ENCODE measurements at places on chromosomes 5 and 9. TPM values are rescaled to one million over a fixed set of nuclear protein-coding genes. Genes with fewer than 3 reads are reported as not detected.

DNA sequence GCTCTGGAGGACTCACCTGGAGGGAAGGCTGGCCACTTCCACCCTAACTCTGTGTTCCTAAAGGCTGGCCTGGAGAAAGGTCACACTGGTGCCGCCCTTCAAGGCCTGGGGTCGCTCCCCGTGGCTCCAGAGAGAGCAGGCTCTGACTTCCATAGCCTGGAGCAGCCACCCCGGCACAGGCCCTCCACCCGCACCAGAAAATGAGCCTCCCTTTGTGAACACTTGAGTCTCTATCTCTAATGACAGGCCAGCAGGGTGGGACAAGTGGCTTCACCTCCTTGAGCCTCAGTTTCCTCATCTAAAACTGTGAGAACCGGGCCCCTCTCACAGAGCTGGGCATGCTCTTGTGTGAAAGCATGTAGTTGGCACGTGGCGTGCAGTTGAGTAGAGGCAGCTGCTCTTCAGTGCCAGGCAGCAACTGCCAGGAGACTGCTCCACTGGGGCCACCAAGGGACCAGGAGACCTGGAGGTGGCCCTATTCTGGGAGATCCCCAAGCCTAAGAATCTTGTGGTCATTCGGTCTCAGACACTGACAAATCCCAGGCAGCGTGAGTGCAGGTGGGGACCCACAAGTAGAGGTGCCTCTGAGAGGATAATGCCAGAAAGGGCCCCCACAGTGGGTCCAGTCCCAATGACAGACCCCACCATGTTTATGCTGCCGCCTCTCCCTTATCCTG lies 56.7 kb upstream of the GARNL3 start:
- peak; percentile 8 for DNase-seq

- no peak for DNase-seq
Measured at GRCh38 chr9:125654121-125654520, 52.9 kb downstream of the MAPKAP1 start.

- DNase-seq = no peak
Measured at GRCh38 chr9:78543353-78543752, 246.4 kb downstream of the PSAT1 start.

DNA sequence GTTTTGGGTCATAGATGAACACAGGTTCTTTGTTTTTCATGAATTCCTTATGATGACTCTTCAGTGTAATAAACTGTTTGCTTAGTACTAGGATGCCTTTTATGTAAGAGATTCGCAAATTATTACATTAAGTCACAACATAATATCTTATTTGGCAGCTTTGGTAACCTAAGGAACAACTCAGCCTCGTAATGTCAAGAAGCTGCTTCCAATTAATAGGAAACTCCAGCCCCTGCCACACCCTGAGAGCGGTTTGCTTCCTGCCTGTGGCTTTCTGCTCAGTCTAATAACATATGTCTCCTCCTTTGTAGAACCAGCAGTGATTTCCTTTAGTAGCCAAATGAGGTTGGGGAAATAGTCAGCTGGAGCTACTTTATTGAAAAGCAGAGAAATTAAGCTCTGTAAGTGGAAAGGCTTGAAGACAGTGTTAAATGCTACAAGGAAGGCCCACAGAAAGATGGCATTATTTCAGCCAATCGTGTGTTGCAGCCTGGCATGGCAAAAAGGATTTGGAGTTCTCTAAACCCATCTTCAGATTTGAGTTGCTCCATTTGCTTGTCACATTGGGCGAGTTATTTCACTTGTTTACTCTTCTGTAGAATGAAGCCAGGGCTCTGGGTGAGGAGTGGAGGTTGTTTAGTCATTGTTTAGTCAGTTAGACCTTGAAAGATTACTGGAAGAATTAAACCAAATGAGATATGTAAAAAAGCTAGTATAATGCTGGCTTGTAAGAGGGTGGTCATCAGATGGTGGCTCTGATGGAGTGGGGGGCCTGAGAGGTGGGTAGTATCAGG lies 54.1 kb downstream of the MTAP start:
- no peak for DNase-seq

- DNase-seq = no peak
Measured at GRCh38 chr5:41598011-41598410, 87.6 kb upstream of the PLCXD3 start.

GRCh38 chr9:69731348-69731747 lies 28.5 kb downstream of the PTAR1 start:
- no peak for DNase-seq

GRCh38 chr9:15231788-15232635 lies 75.0 kb downstream of the TTC39B start:
- no peak for DNase-seq

DNA sequence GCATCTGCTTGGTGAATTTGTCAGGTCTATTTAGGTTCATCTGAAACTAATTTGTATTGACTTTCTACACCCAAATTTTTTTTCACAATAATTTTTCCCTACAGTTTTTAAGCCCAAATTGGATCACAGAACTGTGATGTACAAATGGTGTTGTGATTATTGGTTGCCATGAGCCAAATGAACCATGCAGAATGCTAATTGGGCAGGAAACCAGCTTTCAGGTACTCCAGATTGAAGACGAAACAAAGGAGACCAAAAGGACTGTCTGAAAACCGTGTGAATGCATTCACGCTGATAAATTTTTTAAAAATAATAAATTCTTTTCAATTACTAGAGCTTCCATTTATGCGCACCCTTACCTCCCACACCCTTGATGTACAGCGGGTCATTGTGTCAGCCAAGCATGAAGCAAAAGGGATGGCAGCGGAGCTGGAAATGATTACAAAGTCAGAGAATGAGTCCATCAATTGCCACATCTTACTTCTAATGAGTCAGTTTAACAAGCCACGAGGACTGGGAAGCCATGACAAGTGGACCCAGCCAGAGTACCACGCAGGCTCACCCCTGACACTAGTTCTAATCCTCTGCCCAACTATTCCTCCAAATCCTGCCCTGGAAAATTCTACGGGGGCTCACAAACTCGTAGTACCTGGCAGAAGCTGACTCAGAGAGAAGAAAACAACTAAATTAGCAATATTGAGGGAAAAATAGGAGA lies 66.5 kb downstream of the SEMA6A start:
- no peak for DNase-seq

The OR2V2 gene
- not detected for total RNA-seq

The IL5 gene
- total RNA-seq = not detected

The AFAP1L1 gene
- 40.6 TPM for total RNA-seq

The TGFBI gene
- 43.4 TPM for total RNA-seq

The MAPK9 gene
- total RNA-seq = 40.9 TPM

The RGS7BP gene
- 3.6 TPM for total RNA-seq

Data from left ventricle myocardium inferior (tissue), 1 donor.